Sciatic nerve (tissue), 2 donors: ENCODE measurements at places on chromosomes 1 and 21.

GRCh38 chr1:65425006-65425405 is 4.5 kb downstream of the LEPR start:
- DNase-seq, result no peak

- DNase-seq, result no peak
Measured at GRCh38 chr1:246591504-246591903, 25.2 kb downstream of the CNST start.

DNA sequence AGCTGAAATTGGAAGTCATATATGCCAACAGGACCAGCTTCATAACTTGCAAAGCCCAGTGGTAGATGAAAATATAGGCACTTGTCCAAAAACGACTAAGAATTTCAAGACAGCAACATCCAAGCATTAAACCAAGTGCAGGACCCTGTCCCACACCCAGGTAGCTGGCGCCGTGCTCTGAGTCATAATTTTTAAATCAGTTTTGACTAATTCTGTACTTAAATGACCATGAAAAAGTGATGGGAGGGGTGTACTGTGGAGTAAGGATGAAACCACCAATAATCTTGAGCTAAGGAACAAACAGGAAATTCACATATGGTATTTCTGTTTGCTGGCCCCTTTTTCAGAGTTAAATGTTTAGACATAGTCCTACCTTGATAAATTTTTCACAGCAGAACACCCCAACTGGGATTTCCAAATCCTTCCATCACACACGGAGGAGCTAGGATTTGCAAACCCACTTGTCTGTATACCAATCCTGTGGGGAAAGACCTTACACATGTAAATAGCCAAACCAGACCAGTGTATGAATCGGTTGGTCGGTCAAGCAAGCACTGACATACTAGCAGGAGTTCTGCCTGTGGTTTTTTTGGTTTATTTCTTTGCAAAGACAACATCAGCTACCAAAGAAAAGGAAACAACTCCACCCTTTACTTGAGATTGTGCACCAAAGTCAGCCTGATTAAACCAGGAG is 235.7 kb upstream of the RAB4A start:
- no peak for DNase-seq

- DNase-seq, result no peak
Measured at GRCh38 chr1:66348776-66349175, 185.2 kb upstream of the SGIP1 start.

GRCh38 chr1:58839147-58839795 is 55.4 kb upstream of the JUN start:
- DNase-seq, result no peak

DNA sequence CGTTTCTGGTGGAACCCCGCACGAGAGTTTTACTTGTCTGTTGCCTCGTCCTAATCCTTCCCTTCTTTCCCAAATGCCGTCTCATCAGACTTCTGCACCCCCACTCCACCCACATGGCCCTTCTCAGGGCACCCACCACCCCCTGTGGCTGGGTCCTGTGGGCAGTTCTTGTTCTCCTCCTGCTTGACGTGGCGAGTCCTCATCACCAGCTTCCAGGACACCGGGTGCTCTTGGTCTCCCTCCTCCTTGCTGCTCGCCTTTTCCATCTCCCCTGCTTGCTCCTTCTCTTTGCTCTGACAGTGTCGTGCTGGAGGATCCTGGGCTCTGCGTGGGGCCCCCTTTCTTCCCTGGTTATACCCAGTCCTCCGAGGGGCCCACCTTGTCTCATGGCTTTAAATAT is 51.8 kb downstream of the B3GALT5 start:
- DNase-seq, result no peak

- no peak for DNase-seq
Measured at GRCh38 chr1:117699953-117700352, 94.1 kb downstream of the TENT5C start.

DNA sequence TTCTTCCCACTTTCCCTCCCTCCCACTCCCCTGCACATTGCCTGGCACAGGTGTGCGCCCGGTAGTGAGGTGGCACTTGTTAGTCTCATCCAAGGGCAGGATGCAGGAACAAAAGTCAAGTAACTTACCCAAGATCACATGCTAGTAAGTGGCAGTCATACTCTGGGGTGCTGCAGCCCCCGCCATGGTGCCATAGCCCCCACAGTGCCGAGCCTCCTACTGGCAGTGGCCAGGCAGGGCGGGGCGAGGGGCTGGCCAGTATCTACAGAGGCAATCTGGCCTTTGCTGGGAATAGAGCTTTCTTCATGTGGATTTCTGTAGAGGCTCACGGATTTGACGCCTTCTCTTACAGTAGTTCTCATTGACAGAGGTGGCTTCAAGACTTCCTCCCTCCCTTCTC is 26.9 kb downstream of the H6PD start:
- DNase-seq, result no peak

- DNase-seq, result no peak
Measured at GRCh38 chr1:202160377-202160940, at the start of gene PTPN7. Gene PTPN7, minus strand, starts transcription at chr1:202160602. Its CDS starts 1,200 bp downstream, at chr1:202159402.

DNA sequence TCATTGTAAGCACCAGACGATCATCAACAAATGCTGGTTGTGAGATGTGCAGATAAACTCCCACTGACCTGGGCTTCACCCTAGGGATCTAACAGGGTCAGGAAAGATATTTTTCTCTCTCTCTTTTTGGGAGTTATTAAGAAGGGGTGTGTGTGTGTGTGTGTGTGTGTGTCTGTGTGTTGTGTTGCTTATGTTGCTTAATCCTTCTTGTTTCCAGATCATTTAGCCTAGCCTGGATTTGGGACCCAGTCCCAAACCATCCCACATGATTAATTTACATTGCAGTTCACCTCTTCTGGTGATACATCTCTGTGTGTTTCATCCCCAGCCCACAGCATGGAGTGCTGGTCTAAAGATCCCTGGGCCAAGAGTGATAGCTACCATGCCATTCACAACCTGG is 122.8 kb upstream of the IPO9 start:
- no peak for DNase-seq

DNA sequence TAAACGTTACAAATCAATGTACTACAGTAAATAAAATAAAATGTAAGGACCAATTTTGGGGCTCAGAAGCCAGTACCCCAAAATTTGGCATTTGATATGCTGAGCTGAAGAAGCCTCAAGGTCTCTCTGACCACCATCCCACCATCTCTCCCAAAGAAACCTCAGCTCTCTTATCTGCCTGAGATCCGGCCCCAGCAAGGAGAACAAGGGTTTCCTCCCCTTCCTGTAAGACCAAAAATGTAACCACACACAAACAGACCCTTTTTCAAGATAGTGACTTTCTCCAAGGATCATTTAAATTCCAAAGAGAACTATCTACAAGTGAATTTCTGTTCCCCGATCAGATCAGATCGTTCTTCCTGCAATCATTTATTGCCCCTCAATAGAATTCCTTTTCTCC is 68.1 kb upstream of the SLC45A1 start:
- no peak for DNase-seq

DNA sequence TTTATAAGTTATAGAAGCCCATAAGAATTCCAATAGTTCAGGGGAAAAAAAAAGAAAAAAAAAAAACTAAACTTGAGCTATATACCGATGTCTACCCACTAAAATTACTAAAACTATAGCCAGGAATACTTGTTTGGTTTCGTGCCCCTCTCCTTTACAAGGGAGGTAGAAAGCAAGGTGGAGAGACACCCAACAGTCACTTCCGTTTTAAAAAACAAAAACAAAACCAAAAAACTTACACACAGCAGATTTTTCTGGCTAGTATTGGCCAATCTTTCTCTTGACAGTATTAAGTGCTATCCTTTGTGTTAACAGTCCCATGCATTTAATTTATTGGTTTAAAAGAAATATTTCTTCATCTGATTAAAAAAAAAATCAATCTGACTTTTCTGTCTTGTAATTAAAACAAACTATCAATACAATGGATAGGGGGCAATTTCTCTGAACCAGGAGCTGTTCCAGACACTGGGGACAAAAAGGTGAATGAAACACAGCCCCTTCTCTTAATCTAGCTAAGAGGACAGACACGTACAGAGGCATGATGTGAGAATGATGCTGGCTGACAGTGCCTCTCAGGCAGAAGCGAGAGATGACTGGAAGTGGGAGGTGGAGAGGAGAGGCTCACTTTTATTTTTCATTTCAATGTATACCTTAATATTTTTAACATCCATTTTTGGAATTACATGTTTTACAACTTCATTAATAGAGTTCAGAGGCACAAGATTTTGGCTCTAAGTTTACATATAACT is 214.8 kb downstream of the RERE start:
- no peak for DNase-seq

DNA sequence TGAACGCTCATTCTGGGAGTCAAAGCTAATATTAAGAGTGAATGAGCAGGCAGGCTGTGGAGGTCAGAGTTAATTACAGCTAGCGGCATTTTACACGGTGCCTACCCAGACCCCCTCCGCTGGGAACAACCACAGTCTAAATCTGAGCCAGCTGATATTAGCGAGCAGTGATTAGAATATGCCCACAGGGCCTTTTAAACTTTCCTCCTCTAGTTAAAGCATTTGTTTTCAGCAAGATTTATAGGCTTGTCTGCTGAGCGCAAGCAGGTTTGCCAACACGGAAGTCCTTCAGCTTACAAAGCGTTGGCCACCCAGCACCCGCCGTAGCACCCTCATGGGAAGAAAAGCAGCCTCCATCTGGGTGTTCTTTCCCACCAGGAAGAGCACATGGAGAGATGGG is 72.1 kb downstream of the LMX1A start:
- DNase-seq, result no peak

GRCh38 chr1:247435030-247435758 is 19.2 kb downstream of the NLRP3 start:
- DNase-seq, result no peak

- no peak for DNase-seq
Measured at GRCh38 chr21:44681861-44682579, at the start of gene KRTAP12-1. Gene KRTAP12-1, minus strand, starts transcription at chr21:44682163. Its CDS starts 40 bp downstream, at chr21:44682123.

DNA sequence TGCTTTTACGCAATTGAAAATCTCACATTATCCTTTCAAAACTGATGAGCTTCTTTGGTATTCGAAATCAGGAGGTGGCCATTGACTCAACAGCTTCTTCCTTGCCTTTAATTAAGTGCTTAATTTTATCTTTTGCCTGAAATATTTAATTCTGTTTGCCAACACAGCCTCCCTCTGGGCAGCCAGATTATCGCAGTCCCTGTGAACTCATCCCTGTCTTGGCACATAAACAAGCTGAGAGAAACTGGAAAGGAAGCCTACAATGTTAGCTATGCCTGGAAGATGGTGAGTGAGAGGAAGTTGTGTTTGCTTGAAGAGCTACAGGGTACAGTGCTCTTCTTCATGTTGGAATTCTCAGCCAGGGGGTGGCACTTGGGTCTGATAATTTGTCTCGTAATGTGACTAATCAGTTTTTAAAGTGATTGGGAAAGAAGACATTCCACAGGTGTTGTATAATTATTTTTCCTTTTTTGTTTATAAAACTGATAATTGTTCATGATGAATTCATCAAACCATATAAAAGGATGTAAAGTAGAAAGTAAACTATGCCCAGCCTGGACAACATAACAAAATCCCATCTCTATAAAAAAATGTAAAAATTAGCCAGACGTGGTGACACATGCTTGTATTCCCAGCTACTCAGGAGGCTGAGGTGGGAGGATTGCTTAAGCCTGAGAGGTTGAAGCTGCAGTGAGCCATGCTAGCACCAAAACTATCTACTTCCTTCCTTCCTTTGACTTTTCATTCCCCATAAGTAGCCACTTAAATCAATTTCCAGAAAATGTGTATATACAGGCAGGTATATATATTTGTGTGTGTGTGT is 90.1 kb upstream of the RAVER2 start:
- no peak for DNase-seq

DNA sequence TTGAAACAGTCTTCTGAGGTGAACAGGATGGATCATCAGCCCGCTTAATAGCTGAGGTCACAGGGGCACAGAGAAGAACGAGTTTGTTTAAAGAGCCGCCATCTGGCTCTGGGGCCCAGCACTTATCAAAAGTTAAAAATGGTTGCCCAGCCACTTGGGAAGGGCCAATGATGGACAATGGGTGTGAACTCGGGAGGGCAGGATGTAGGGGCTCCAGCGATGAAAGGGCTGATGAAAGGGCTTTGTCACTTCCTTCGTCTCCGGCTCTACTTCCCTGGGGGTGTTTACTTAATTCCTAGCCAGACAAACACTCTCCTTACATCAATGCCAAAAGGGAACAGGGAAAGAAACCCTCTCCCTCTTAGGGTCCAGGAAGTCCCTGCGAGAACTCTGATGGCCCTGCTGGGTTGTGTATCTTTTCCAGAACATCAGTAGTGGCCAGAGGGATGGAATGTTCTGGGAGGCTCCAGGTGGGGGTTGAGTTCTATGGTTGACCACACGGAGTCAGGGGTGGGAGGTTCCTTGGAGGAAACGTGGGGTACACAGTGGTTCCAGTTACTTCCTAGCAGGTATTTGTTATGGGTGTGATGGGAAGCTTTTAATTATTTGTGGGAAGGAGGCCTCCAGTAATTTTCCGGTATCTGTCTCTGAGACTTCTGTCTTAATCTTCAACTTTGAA is 9.0 kb upstream of the ABCG1 start:
- DNase-seq, result no peak

GRCh38 chr21:44024257-44024656 is 12.1 kb downstream of the TRAPPC10 start:
- no peak for DNase-seq

DNA sequence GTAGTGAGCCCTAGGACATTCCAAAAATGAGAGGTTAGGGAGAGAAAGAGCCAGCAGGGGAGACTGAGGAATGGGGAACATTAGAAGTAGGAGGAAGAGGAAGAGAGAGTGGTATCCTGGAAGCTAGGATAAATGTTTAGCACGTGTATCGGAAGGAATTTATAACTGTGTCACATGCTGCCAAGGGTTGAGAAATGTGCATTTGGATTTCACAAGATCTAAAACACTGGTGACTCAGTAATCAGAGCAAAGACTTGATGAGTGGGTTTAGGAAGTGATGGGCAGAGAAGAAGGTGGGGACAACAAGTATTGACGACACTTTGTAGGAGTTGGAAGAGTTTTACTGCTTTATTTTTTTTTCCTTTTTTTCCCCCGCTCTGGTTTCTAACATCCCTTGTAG is 193.9 kb downstream of the FMN2 start:
- DNase-seq, result no peak

- DNase-seq, result no peak
Measured at GRCh38 chr1:32138965-32139364, 31.1 kb downstream of the KPNA6 start.

- DNase-seq, result no peak
Measured at GRCh38 chr1:46533179-46533864, 18.1 kb downstream of the KNCN start.

DNA sequence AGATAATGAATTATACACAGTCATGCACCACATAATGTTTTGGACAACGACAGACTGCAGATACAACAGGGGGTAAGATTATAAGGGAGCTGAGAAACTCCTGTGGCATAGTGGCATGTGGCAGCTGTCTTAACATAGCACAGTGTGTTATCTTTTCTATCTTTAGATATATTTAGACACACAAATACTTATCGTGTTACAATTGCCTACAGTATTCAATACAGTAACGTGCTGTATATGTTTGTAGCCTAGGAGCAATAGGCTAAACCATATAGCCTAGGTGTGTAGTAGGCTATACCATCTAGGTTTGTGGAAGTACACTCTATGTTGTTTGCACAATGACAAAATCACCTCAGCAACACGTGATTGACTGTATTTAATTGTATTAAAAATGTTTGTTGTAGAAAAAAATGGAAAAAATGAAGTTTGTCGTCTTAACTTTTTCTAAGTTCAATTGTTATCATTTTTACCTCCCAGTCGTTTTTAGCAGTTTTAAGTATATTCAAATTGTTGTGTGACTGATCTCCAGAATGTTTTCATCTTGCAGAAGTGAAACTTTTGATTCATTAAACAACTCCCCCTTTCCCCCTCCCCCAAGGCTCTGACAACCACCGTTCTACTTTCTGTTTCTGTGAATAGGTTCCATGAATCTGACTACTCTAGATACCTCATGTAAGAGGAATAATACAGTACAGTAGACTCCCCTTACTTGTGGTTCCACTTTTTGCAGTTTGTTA is 351.0 kb upstream of the B3GALT2 start:
- no peak for DNase-seq
